ENCODE measurements at places on chromosomes 6 and 20.

- DNase-seq, result no peak
Measured at GRCh38 chr6:42021847-42022754, 28.2 kb upstream of the TAF8 start.

DNA sequence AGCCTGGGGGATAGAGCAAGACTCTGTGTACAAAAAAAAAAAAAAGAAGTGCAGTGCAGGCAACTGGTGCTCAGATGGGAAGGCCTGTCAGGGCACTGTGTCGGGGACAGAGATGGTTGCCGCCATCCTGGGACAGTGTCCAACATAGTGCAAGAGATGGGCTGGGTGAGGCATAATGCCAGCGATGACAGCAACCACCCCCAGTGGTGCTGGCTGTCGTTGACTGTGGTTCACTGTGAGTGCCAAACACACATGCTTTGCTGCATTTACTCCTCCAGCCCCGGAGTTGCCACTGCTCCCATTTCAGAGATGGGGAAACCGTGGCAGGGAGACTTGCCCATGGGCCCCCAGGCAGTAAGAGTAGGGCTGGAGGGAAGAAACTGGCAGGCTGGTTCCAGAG lies 5.2 kb upstream of the C20orf203 start:
- no peak for DNase-seq

- no peak for DNase-seq
Measured at GRCh38 chr6:137601471-137601870, 107.3 kb upstream of the OLIG3 start.

DNA sequence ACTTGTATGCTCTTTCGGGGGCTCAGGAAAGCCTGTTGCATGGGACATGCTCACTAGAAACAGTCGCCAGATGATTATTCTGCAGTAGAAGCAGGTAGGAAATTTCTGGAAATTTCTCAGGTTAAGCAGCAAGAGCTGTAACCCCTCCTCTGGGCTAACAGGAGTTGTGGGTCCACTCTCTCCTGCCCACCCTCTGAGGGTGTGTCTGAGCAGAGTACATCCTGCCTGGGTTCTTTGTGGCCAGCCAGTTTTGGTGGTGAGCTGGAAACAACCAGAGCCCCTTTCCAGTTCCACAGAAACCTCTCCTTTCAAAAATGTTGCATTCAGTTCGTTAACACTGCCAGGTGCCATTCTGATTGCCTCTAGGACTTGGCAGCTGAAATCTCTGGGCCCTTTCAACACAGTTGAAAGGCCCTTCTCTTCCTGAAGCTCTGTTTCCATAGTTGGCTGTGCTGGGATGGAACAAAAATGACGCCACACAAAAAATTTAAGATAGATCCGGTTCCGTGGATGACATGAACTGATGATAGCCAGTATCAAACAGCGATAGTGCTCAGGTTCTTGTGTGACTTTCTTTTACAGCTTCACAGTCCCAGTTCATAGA lies 38.5 kb downstream of the PLCG1 start:
- DNase-seq, result no peak

- no peak for DNase-seq
Measured at GRCh38 chr20:13922241-13922640, 68.2 kb downstream of the SEL1L2 start.

DNA sequence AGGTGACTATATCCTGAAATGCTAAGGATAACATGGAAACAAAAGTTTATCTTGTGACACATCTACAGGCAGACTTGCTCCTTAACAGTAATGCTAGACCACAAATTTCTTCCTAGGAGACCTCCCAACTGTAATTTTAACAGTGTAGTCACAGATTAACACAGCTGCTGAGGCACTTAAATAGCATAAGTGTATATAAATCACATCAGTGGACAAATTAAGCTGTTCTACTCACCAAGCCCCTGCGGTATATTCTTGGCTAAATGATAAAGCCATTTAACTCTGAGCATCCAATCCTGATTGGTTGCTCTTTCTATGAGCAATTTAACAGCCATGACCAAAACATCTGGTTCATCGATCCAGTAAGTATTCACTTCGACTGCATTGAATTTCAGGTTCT lies 73.3 kb upstream of the LYRM2 start:
- DNase-seq, result no peak

DNA sequence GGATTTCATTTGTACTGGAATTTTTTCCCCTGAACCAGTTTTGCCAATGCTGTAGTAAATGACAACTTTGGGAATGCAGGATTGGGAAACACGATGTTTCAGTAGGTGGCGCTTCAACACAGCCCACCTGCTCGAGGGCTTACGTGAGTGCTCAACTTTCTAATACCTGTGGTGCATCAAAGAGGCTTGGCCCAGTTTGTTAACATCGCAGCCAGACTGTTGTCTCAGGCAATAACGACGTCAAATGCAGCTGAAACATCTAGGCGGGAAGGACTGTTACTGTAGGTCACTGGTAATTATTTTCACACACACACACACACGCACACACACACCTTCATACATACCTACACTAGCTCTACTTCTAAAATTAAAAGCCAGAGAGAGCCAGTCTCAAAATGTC lies 815.5 kb upstream of the SLC35B3 start:
- DNase-seq, result no peak

GRCh38 chr6:21883595-21884328 lies 290.2 kb downstream of the SOX4 start:
- DNase-seq, result no peak

DNA sequence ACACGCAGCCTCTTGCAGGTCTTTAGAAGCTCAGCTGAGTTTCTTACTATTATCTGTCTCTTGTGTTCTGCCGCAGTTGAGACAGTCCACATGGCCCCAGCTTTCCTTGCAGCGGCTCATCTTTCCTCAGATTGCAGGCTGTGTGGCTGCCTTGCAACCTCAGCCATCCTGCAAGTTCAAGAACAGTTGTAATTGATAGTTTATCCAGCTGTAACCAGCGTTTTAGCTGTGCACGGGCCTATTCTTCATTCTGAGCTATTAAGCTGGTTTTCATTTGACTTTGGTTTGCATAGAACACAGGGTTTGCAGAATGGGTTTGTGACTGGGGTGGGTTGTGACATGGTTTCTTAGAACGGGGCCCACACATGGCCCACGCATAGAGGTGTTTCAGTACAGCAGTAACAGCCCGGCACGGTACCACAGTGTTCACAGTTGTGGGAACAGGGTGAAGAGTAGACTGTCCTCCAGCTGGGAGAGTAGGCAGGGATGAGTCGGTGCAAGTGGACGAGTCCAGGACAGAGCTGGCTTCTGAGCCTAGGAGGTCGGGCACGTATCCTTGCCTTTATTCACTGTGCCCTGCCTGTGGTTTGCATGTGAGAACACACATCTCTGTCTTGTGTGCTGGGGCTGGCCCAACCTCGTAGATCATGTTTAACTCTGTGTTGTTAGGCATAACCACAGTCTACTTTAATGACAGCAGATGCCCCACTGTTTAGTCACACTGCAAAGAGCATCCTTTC lies 89.2 kb downstream of the RPP40 start:
- no peak for DNase-seq
